Prostate gland (tissue), 2 donors: ENCODE measurements at places on chromosomes 6 and 20.

GRCh38 chr6:143802833-143803565 is 40.1 kb upstream of the LTV1 start:
- no peak for DNase-seq

GRCh38 chr6:18985996-18986395 is 598.8 kb downstream of the RNF144B start:
- DNase-seq, result no peak

DNA sequence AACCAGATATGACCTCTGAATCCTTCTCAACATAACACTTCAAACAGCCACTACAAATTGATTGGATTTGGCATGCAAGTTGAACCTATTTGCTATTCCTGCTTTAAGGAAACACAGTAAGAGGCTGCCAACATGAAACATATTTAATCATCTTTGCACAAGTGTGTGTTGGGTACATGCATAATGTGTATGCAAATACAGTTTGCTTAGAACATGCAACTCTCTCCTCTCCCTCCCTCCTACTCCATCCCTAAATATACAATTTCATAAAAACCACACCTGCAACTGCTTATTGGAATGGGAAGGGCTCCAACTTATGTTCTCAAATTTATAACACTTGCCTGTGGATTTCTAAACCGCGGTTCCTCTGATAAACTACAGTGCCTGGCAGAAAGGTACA is 71.5 kb downstream of the CD83 start:
- no peak for DNase-seq

DNA sequence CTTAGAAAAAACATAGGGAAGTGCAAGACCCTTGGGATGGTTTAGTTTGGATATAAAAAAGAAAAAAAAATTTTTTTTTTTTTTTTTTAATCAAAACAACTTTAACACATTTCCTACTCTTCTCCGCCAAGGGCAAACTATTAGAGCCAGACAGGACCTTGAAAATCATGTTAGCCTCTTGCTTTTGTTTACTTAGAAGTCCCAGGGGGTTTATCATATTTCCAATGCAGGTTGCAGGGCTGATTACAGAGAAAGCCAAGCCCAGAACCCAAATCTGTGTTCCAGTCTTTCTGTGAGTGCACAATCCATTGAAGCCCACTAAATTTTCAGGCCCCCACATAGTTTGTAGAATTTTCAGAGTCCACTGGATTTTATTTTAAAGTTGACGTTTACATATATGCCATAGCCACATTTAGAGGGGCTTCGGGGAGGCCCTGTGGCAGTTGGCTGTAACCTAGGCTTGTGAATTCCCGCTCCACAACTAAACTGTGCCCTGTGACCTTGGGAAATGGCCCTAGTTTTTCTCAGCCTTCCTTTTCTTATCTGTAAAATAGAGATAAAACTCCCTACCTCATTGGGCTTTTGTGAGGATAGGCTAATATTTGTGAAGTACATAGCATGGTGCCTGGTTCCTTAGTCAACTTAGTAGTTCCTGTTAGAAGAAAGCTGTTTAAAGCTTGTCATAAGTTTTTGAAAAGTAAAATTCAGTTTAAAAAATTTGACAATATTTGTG is 55.7 kb downstream of the NCOA7 start:
- no peak for DNase-seq

GRCh38 chr20:385448-385847 is 4.9 kb downstream of the TRIB3 start:
- no peak for DNase-seq
